ENCODE measurements at places on chromosomes 4 and X. TPM values are rescaled to one million over a fixed set of nuclear protein-coding genes. Genes with fewer than 3 reads are reported as not detected.

DNA sequence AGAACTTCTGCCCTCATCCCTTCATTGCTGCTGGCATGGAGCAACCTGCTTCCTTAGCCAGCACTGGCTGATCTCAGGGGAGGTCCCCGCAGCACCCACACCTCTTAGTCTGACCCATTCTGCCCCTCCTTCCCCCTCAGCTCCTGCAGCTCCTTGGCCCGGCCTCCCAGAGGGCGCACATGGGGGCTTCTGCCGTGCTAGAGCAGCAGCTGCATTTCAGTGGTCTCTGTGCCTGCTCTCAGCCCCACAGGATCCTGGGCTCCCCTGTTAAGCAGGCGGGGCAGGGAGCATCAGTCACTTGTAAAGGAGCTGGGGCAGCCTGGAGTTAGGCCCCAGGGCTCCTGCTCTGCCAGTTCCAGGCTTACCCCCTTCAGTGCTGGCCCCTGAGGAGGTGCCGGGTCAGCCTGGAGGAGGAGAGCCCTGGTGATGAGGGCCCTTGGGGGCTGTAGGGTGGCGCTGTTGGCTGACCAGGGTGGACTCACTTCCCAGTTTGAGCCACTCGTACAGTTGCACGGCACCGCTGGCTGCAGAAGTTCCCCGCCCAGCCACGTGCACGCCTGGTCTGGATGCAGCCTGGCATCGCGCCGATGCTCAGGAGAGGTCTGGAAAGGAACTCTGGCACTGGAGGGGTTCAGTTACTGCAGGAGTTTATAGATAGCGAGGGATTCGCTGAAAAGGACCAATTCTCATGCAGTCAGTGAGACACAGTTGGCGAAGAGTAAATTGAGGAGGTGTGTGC lies 85.1 kb upstream of the PSAPL1 start:
- H3K36me3 ChIP-seq: no peaks in the 10 kb centered on the region
- H3K4me1 ChIP-seq: no peaks in the 10 kb centered on the region
- H3K27ac ChIP-seq: no peak overlapping the region

DNA sequence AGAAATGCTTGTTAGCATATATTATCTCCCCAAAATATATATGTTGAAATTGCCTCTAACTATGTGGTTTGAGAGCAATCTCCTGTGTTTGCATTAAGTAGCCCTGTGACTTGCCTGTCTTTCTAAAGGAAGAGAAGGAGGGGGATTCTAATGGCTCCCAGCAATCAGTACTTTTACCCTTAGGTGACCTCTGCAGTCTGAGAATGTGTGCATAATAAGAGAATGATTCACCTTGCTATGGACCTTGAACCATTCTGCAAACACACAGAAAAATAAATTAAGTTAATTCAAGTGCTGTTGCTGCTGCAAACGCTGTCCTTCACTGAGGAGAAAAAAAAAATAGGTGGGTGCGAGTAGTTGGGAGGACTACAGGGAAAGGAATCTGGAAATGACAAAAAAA lies 322.2 kb downstream of the IQCM start:
- H3K27me3 ChIP-seq: no peaks in the 10 kb centered on the region
- H3K27ac ChIP-seq: no peak overlapping the region
- H3K4me1 ChIP-seq: no peaks in the 10 kb centered on the region
- H3K36me3 ChIP-seq: no peaks in the 10 kb centered on the region
- H3K4me3 ChIP-seq: no peak overlapping the region

DNA sequence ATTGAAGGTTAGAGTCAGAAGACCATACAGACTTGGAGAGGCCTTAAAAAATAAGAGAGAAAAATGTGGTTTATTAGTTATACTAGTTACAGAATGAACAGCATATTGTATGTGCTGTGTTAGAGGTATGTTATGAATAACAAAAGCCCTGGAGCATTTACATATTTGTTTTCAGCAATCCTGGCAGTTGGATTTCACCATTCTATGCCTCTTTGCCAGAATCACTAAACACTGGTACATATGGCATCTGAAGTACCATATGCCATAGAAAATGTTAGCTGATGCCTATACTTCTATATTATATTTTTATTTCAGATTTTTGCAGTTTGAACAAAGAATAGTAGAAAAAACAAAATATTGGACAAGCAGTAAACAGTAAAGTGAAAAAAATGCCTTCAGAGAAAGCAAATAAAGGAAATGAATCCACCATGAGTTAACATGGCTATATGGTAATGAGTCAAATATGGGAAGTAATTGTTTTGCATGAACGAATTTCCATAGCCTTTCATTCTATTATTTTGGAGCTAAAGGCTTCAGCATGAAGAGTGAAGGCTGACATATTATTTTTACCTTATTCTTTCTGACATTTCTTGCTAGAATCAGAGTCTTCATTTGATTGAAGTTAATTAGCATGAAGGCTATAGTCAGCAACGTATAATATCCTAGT lies 41.9 kb upstream of the PRDM8 start:
- no peaks in the 10 kb centered on the region for H3K27me3 ChIP-seq
- no peak for DNase-seq
- H3K36me3 ChIP-seq: peaks cover 5% of the 10 kb centered on the region
- H3K4me1 ChIP-seq: peaks cover 30% of the 10 kb centered on the region
- no peak overlapping the region for H3K27ac ChIP-seq

- no peak overlapping the region for H3K4me3 ChIP-seq
- peaks cover 6% of the 10 kb centered on the region for H3K4me1 ChIP-seq
- DNase-seq: peak; percentile 18
- H3K27me3 ChIP-seq: no peaks in the 10 kb centered on the region
- H3K36me3 ChIP-seq: no peaks in the 10 kb centered on the region
Observed at GRCh38 chrX:104195489-104196084, 29.3 kb downstream of the FAM199X start.

DNA sequence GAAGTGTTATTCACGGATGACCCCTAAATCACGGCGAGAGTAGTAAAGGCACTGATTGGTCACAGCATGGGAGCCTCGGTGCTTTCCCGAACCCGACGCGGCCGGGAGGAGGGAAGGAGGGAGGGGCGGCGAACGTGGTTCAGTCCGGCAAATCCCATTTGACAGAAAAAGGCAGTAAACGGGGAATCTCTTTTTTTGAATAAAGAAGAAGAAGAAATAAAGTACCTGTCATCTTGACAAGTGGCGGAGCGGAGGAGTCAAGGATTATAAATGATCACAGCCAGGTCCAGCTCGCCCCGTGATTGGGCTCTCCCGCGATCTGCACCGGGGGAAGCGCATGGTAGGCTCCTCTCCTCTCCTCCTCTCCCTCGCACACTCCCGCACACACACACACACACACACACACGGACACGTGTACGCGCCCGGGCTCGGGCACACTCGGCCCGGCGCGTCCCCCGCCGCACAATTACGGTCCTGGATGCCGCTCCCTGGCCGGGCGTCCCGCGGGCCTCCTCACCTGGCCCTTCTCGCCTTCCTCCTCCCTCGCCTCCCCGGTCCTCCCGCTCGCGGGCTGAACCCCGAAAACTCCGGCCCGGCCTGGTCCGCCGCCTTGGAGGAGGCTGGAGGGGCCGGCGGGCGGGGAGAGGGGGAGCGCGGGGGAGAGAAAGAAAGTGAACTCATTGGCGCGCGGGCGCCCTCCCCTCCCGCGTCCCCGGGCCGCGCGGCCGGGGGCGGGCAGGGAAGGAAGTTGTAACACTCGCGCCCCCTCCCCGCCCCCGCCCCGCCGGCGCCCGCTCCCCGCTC lies 99.2 kb upstream of the TENM3 start:
- peak overlapping the region; percentile 95 for H3K4me3 ChIP-seq
- H3K27me3 ChIP-seq: no peaks in the 10 kb centered on the region
- peak; percentile 76 for DNase-seq

The QRFPR gene
- total RNA-seq: not detected
